Stimulated activated CD8-positive, alpha-beta memory T cell treated with anti-CD3 and anti-CD28 coated beads, Interleukin-7, amount 100 ng/mL, for 4 hours (primary cell): ENCODE measurements at places on chromosomes 3 and 15.

DNA sequence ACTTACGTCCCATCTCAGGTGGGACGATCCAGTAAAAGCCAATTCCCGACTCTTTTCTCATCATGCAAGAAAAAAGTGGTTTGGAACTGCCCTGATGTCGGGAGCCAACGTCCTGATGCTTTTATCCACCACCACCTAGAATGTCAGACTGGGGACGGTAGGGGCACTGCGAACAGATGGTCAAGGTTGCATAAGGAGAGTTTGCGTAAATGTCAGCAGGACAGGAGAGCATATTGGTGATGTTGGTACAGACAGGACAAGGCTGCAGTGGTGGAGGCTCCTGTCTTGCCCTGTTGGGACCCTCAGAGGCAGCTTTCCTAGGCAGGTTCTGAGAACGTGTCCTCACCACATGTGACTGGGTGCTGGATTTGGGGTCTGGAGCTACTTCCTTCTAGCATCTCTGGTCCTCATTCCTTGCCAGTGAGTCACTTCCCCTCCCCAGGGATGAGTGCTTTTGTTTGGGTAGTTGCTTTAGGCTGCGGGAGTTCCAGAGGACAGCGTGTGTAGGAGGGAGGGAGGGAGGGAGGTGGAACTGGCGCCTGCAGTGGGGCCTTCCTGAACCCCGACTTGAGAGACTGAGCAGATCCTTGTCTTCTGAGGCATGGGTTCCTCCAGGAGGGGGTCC lies 21.0 kb downstream of the THSD4 start:
- no peak for DNase-seq

- DNase-seq, result no peak
These were observed 376.6 kb upstream of the ONECUT1 start for GRCh38 chr15:53166684-53167201.

DNA sequence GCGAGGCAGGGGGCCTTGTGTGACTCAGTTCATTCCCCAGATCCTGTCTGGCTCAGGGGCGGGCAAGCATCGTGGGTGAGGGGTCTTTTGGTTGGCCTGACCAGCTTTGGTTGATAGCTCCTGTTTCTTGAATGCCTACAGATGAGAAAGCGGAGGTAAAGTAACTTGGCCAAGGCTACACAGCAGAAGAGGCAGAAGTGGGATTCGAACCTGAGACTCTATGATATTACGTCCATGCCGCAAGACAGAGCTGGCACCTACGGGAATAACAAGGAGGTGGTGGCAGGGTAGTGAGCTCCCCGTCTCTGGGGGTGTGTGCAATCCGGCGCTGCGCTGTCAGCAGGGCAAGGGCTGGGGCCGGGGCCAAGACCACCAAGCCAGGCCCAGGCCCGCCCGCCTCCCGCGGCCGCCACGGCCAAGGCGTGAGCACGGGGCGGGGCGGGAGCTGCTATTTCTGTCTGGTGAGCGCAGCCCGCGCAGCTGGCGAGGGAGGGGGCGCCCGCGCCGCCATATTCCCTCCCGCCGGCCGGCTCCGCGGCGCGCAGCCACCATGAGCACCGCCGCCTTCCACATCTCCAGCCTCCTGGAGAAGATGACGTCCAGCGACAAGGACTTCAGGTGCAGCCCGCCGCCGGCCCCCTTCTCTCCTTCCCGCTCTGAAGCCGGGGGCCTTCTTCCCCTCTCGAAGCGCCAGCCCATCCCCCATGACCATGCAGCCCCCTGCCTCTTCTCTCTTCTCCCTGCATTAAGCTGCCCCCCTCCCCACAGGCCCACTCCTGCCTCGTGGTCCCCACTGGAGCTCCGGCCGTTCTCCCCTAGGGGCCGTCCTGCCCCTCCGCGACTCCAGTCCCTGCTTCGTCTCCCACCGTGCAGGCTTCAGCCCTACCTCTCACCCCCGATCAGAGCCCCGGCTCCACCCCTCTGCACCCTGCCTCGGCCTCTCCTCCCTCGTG lies at the start of gene CAND2:
Gene CAND2 (plus strand): TSS at position 510 of the 953 bp plus-strand sequence. CDS start 41 bp downstream, at position 551.
- DNase-seq, result no peak

DNA sequence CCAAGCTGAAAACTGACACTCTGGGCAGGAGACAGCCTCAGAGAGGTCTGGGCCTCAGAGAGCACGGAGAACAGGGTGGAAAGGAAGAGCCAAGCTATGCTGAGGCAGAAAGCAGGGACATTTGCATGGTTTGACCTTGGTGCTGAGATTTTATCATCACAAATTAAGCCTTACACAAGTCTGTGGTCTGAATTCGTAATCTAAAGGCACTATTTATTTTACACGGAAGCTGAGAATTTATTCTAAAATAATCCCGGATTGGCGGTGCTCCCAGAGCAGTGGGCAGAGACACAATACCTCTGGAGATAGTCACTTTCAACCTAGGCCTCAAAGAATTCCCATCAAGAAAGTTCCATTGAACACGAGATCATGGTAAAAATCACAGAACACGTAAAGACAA lies 47.5 kb downstream of the CFAP92 start:
- no peak for DNase-seq

GRCh38 chr3:104461431-104461830 lies 905.3 kb upstream of the ALCAM start:
- no peak for DNase-seq
